CD4-positive, alpha-beta T cell treated with Interleukin-1 beta for 1 hour (primary cell): ENCODE measurements at places on chromosomes 16 and 17.

DNA sequence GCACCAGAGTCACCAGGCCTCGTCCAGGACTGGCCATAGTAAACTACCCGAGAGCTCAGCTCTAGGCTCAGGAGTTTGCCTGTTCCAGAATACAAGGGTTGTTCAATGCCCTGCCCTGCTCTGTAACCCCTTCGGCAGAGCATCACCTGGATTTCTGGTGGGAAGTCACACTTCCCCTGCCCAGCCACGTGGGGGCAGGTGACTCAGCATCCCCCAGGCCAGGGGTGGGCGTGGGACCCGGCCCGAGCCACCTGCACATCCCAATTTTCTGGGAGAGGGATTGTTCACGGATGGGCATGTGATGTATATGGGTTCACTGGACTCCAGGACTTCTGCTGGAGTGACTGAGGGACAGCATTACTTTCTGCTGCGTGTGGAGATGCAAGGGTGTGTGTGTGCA, 25.8 kb downstream of the COX4I1 start:
- DNase-seq = no peak

DNA sequence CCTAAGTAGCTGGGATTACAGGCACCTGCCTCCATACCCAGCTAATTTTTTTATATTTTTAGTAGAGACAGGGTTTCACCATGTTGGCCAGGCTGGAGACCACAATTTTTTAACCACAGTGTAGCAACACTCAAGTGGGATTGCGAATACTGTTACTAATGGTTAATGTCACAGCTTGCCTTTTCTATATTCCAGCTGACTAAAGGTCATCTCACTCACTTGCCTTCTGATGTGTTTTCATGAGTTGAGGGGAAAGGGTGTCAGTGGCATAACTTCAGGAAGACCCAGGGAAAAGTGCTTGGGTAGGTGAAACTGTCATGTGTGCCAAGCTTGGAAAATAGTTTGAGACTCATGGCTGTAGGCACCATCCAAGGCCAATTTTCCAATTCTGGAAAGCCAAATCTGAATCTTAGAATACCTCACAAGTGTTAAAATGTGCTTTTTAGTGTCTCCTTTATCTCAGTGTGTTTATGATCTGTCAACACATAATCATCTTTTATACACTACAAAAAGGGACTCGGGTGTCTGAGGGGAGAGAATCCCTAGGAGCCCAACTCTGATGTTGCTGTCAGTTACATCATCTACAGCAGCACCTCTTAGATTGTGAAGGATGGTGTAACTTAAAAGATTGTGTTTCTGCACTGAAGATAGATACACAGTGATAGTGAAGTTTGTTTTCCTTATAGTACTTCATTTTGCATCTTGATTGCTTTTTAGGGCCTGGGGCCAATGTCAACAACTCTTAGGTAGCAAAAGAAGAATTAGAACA, 27.1 kb downstream of the OGFOD1 start:
- no peak for DNase-seq

- DNase-seq = peak; percentile 77
Observed at GRCh38 chr16:17360693-17361122, 110.1 kb downstream of the XYLT1 start.

- DNase-seq = no peak
Observed at GRCh38 chr16:28597692-28598261, 927 bp upstream of the SULT1A2 start.

GRCh38 chr17:19384723-19385391, 2.1 kb downstream of the MFAP4 start:
- peak; percentile 35 for DNase-seq

DNA sequence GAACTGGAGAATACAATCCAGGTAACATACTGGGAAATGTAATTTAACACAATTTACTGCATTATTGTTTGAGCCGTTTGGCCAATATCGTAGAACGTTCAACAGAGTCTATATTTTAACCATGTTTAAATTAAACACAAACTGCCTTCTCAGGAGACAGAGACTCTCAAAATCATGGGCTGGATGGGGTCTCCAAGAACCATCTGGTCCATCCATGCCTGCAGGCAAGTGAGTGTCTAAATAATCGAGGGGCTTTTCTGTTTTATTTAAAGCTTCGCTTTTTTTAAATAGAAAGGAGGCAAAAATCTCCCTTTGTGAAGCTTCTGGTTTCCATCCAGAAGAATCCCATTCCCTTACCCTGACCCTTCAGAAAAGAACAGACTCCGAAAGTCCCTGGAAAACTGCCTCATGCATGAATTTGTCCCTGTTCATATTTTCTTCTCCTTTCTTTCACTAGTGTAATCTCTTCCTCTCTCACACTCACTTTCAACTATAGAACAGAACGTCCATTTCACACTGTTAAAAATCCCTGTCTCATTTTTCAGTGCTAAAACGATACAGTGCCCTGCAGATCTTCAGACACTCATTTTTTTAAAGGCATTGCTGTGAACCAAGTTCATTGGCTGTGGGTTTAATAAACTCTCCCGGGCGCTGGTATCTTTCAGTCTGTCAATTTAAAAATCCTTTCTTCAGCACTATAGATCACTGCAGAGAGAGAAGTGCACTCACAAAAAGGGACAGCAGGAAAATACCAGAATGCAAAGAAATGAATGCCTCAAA, 111.4 kb upstream of the TOM1L1 start:
- DNase-seq = no peak

DNA sequence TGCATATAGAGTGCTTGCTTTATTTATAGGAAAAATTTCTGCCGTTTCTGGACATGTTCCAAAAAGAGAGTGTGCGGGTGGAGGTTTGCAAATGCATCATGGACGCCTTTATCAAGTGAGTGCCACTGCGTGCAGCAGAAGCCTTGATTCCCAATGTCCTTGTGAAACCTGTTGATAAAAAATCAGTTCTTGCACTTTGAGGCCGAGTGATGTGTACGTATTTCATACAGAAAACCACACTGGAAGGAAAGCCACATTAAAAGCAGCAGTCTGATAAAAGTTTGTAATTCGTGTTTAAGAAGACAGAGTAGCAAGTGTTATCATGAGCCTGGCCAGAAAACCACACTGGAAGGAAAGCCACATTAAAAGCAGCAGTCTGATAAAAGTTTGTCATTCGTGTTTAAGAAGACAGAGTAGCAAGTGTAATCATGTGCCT, 78.0 kb downstream of the KNOP1 start:
- peak; percentile 37 for DNase-seq

DNA sequence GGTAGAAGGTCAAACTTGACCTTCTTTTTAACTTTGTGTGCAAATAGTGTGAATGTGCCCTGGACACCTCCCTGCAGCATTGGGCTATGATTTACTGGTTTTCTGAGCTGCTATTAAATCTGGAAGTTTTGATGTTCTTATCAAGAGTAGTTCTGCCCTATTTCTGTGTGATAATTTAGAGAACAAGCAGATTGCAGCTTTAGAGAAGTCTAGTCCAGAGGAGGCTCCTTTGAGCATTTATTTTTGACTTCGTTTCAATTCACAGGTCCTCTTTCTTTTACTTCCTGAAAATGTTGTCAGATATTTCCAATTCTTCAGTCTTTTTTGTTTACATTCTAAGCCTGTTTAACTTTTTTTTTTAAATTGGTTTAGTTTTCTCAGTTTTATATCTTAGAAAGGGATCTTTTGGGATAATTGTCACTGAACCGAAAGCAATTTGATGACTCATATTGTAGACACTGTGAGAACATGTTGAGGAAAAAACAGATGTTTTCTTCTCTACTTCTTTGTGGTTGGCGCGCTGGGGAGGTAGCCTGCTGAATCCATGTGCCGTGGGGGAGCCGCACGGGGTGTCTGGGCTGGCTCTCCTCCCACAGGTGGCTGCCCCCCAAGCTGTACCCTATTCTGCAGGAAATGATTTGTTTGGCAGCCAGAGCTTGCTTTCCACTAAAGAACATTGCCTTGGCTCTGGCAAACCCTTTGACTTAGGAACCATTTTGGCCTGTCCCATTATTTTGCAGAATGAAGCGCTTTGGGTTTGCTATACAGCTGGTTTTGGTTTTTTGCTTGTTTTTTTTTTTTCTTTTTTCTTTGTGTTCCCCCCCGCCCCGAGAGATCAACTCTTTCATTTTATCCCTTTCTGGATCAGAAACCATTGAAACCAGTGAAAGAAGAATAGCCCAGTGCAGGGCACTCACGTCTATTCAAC, 53.4 kb downstream of the MFSD11 start:
- DNase-seq = peak; percentile 19

GRCh38 chr16:8391257-8391656, 199.1 kb downstream of the TMEM114 start:
- DNase-seq = no peak

DNA sequence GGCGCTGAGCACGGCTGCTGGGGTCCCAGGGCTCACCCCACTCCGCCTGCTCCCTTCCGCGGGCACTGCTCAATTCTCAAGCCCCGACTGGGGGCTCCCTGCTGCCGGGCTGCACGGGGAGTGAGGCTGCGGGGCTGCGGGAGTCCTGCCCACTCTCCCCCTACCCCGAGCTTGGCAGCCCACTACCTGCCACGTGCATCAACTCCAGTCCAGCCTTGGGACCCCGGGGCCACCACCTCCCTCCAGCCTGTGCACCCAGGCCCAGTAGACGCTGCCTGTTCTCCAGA, 43.3 kb upstream of the SSTR5 start:
- DNase-seq = no peak

DNA sequence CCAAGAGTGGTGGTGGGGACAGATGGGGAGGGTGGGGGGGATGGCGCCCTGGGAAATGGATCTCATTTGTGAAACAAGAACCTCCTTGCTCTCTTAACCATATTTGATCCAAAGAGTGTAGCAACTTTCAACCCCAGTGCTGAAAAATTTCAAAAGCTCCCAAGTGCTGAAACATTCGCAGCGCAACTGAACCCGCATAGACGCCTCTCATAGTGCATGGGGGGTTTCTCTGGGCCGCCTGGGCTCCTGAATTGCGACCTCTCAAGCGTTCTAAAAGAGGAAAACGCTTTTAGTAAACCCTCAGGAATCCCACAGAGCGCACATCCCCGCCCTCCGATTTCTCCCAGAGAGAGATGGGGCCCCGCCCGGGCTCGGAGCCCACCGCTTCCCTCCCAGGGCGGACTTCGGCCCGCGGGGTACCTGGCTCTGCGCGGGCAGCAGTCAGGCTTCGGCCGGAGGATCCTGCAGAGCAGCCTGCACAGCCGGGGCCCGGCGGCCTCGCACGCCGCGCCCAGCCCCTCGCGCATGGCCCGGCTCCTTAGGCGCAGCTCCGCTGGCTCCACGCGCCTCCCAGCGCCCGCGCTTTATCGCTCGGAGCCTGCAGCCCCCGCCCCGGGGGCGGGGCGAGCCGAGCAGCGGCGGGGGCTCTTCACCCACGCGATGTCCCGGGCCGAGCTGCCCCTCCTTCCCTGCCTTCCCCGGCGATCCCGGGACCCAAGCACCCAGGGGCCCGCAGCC, 7.0 kb downstream of the NOS2 start:
- DNase-seq = no peak

GRCh38 chr17:36463916-36464764, 22.3 kb upstream of the ZNHIT3 start:
- peak; percentile 31 for DNase-seq

DNA sequence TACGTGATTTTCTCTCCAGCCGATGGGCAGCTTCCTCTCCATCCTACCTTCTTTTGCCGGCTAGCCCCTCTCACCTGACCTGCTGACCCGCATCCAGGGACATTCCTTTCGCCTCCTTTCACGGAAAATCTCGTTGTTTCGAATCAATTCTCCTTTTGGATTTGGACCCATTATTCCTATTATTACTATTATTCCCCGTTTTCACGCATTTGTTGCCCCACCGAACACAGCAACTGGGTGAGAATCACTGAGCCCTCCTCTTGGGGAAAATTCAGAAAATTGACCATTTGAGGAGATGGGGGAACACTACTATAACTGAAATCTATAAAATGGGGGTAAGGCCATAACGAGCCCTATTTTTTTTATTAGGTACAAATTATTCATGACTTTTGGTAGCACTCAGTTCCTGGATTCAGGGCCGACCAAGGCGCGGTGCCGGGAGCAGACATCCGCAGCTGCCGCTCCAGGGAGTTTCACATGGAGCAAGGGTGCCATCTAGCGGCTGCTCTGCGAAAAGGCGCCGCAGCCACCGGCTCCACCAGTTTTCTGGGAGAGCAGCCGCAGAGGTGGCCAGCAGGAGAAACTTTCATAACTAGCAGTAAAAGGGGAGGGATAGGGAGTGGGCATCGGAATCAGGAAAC, 3.3 kb upstream of the HOXB8 start:
- DNase-seq = peak; percentile 80

- DNase-seq = no peak
Observed at GRCh38 chr17:49987290-49987585, 7.8 kb downstream of the DLX3 start.

GRCh38 chr17:40448213-40448638, 5.0 kb downstream of the IGFBP4 start:
- DNase-seq = no peak

- DNase-seq = no peak
Observed at GRCh38 chr17:51647067-51647466, 386.7 kb downstream of the UTP18 start.

GRCh38 chr16:69463876-69464275, 39.5 kb downstream of the CYB5B start:
- no peak for DNase-seq

GRCh38 chr16:86996081-86996480, 321.1 kb downstream of the C16orf95 start:
- DNase-seq = no peak

DNA sequence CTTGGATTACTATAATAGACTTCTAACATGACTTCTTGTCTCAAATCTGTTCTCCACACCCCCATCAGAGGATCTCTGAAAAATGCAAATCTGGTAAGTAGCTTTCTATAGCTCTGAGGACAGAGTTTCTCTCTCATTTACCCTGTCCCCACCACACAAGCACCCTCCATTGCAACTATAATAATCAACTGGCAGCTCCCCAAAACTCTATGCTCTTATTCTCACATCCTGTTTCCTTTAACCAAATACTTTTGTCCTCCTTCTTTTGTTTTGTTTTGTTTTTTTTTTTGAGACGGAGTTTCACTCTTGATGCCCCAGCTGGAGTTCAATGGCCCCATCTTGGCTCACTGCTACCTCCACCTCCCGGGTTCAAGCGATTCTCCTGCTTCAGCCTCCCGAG, 73.4 kb downstream of the HELZ start:
- no peak for DNase-seq

DNA sequence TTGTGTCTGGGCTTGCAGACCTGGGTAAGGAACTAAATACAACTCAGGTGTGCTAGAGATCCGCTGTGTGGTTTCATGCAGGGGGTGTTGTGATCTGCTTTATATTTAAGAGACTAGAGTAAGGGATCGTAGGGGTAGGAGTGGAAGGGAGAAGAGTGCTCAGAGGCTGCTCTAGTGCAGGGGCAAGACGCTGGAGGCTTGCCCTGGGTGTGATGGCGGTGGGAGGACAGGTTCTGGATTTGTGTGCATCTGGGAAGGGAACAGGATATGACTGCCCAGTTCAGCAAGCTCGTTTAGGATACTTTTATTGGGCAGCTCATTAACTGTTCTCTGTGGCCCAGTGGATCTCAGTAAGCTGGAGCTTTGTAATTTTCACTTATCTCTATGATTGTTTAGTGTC, 47.6 kb downstream of the RPTOR start:
- no peak for DNase-seq

GRCh38 chr17:4796552-4796920, 572 bp downstream of the PSMB6 start:
- DNase-seq = no peak
